Cortex of kidney (tissue), 1 donor: ENCODE measurements at places on chromosomes 12 and 14.

DNA sequence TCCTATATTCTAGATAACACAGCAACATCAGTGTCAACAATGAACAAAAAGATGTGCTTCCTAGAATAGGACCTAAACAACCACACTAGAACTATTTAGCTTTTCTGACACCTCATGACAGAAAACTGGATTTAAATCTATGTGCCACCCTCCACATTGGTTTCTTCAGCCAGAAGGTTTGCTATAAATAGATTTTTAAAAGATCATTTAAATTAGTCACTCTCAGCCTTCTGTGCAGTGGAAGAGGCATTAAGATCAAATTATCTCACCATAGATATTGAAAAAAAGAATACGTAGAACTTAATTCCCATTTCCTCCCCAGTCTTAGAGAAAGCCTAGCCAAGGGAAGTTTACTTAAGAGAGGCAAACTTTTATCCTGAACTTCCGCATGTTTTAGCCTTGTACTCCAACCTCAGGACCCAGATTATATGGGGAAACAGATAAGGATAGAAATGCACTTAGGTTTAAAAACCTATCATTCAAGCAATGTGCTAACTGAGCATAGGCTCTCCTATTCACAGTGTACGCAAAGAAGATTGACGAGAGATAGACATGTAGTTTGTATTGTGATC lies 59.6 kb downstream of the NELL2 start:
- DNase-seq: no peak

GRCh38 chr14:74685056-74685455 lies 27.8 kb downstream of the AREL1 start:
- DNase-seq: no peak

DNA sequence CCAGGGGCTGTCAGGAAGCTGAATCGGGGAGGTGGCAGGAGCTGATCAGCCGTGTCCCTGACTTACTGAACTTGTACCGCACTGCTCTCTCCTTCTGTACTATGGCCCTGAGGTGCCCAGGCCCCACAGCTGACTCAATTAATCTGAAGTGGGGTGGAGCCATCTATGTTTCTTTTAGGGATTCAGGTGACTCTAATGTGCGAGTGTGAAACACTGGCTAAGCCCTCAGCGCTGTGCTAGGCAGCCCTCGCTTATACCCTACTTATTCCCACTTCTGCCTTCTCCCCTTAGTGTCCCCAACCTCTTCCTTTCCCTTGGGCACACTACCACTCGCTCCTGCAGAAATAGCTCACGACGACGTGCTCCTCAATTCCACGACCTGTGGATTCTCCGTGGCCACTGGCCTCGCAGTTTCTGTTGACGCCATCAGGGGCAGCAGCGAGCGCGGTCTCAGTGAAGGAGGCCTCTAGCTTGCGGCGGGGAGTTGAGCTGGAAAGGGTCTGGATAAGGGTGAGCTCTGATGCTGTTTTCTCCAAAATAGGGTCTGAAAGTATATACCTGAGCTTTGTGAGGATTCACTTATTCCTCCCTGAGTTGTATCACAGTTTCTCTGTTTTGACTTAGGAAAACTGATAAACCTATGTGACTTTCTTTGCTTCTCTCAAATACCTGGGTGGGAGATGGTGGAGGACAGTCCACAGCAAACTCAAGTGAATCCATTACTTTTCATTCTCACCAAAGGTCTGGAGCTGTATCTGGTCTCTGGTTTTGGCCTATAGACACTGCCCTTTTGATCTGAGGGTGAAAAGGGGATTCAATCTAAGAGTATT lies 167.6 kb downstream of the SLC41A2 start:
- peak; percentile 9 for DNase-seq

- DNase-seq: no peak
Observed at GRCh38 chr12:124898923-124899294, 15.5 kb downstream of the UBC start.

DNA sequence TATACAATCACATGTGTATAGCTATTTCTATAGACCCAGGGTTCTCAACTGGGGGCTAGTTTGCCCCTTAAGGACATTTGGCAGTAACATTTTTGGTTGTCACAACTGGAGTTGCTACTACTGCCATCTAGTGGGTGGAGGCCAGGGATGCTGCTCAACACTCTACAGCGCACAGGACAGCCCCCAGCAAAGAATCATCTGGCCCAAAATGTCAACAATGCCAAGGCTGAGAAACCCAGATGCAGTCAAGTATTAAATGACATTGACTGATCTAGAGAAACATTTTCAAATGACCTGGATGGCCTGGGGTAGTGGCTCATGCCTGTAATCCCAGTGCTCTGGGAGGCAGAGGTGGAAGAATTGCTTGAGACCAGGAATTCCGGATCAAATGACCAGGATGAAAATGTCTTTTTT lies 5.8 kb downstream of the WSB2 start:
- no peak for DNase-seq

GRCh38 chr12:124720004-124720680 lies 143.5 kb downstream of the SCARB1 start:
- DNase-seq: no peak

GRCh38 chr14:105141026-105141425 lies 27.6 kb downstream of the JAG2 start:
- DNase-seq: no peak

DNA sequence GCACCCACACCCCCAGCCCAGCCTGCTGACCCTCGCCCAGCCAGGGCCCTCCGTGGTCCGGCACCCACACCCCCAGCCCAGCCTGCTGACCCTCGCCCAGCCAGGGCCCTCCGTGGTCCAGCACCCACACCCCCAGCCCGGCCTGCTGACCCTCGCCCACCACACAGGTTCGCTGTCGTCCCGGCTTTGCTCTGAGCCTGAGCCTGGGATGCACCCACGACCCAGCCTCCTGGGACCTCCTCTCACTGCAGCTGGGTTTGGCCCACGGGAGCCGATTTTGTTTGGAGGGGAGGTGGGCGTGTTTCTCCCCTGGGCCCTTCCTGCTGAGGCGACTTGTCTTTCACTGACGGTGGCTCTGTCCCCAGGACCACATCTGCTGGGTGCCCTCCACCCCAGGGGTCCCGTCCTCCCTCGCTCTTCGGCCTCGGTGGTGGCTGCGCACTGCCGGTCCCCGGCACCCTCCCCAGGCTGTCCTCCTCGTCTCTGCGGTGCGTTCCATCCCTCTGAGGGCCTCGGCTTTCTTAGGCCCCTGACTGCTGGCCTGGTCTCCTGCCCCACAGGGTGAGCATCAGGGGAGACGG lies 83.8 kb downstream of the GALNT9 start:
- no peak for DNase-seq
